ENCODE measurements at places on chromosomes 6 and 20. TPM values are rescaled to one million over a fixed set of nuclear protein-coding genes. Genes with fewer than 3 reads are reported as not detected.
A peak's percentile ranks its signal among the peaks of the same experiment; 100 is the strongest.

GRCh38 chr20:51994751-51995417 is 192.6 kb upstream of the SALL4 start:
- no peak for DNase-seq

- DNase-seq: no peak
Measured at GRCh38 chr6:160996131-160996601, 4.6 kb downstream of the MAP3K4 start.

GRCh38 chr20:60857708-60858107 is 394.4 kb upstream of the CDH4 start:
- DNase-seq: no peak

- no peak for DNase-seq
Measured at GRCh38 chr6:167706313-167707109, 120.2 kb upstream of the AFDN start.

DNA sequence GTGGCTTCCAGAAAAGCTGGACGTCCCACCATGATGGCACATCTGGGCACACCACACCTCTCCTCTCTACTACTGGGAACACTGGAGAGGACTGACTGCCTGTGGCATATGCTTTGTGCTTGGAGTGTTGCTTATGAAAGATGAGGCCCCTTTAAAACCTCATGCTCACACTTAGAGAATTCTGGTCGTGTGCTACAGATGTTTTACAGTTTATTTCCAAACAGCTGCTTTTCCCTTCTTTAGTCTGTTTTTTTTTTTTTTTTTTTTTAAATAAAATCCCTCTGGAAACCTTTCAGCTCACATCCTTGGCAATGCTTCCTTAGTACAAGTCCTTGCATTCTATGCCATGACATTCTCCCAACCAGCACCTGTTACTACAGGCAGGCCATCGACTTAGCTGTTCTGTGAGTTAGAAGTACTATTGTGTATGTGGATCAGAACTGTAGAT is 60.3 kb downstream of the BMP6 start:
- peak; percentile 10 for DNase-seq

GRCh38 chr6:31727717-31728671 is 1.1 kb downstream of the DDAH2 start:
- no peak for DNase-seq

GRCh38 chr6:113524826-113525225 is 332.3 kb upstream of the MARCKS start:
- DNase-seq: no peak

DNA sequence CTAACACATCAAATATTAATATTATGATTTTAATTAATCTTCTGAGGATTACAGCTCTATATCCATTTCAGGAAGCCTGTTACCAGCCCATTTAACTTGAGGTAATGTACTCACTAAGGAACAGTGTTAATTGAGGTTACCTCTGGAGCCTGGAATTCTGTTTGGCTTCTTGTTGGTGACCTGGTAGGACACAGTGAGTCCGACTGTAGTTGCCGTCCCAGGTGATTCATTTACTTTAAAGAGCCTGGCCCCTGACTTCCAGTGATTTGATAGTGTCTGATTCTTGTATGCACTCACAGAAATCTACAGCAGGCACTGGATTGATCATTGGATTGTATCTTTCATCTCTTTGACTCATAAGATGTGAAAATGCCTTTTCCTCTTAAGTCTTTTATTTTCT is 34.0 kb downstream of the IGF2R start:
- no peak for DNase-seq

GRCh38 chr6:101683884-101684283 is 290.4 kb downstream of the GRIK2 start:
- DNase-seq: no peak

GRCh38 chr6:84643778-84644177 is 120.6 kb downstream of the TBX18 start:
- no peak for DNase-seq

DNA sequence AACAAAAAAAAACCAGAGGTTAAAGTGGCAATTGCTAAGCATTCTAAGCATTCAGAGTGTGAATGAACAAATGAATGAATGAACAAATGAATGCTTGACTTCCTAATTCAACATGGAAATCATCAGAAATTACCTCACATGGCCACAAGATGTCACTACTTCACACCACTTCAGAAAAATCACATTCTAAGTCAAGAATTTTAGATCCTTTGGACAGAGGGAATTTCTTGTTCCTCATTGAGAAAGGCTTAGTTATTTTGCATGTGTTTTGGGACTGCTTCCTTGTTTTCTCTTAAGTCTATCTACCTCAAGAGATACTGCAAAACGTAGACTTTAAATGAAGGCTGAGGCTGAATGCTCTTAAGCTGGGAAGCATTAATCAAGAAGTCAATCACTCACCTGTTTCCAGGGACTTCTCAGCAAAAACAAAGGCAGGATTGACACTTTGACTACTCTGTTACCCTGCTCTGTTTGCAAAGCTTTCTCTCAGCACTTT is 120.2 kb downstream of the MBOAT1 start:
- no peak for DNase-seq

DNA sequence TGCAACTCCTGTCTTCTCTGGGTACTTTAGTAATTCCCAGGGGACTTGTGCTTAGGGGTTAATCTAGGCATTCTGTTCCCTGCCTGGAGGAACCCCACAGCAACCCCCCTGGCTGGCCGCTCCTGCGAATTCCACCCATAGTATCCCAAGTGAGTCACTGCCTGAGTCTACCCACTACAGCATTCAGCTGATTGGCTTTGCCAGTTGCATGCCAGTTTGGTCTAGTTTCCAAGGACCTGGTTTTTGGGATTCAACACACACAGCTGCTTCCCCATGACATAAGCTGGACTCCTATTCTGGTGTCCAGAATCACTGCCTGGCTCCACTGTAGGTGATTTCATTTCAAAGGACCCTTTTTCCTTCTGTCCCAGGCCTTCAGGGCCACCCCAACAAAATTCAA is 40.3 kb downstream of the PLCG1 start:
- no peak for DNase-seq

GRCh38 chr6:18148304-18149025 is 6.4 kb downstream of the TPMT start:
- DNase-seq: no peak

- no peak for DNase-seq
Measured at GRCh38 chr6:165826487-165827189, 163.6 kb upstream of the PDE10A start.

- DNase-seq: no peak
Measured at GRCh38 chr6:75673884-75674283, 72.2 kb downstream of the SENP6 start.

DNA sequence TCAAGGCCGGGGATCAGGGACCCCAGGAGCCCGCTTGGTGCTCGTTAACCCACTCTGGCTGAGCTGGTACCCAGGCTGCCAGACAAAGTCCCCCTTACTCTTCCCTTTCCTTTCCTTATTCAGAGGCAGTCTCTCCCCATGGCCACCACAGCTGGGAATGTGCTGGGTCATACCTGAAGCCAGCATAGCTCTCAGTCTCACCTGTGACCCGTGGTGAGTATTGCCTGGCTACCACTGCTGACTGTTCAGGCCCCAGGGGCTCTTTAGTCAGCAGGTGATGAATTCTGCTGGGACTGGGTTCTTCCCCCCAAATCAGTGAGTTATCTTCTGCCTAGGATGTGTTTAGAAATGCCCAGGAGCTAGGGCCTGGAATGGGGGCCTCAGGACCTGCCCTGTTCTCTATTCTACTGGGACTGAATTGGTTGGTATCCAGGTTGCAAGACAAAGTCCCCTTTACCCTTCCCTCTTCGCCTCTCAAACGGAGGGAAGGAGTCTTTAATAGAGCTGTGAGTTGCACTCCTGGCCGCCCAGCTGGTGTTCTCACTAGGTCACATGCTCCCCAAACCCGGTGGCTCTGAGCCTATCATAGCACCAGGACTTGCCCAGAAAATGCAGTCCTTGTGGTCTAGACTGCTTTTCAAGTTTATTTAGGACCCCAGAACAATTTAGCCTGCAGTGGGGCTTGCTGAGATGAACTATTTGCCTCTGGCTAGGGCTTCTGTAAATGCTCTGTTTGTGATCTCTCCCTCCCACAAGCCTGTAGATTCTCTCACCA is 64.6 kb downstream of the MYO6 start:
- DNase-seq: no peak

GRCh38 chr6:81172056-81172740 is 580.3 kb downstream of the TENT5A start:
- peak; percentile 30 for DNase-seq

GRCh38 chr6:155473741-155474140 is 18.1 kb upstream of the NOX3 start:
- DNase-seq: no peak

DNA sequence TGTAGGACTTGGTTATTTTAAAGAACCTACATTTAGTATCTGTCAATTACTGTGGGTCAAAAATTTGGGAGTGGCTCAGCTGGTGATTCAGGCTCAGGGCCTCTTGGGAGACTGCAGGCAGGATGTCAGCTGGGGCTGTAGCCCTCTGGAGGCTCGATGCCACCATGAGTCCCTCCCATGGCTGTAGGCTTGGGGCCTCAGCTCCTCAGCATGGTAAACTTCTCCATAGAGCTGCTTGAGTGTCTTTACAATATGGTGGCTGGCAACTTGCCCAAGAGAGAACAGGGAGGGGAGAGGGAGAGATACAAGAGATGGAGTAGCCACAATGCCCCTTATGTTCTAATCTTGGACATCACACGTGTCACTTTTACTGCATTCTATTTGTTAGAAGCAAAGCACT is 470.4 kb downstream of the CDH26 start:
- DNase-seq: no peak

GRCh38 chr20:51807720-51808250 is 5.5 kb upstream of the SALL4 start:
- no peak for DNase-seq

- DNase-seq: no peak
Measured at GRCh38 chr6:13371421-13372072, 43.2 kb upstream of the TBC1D7 start.

DNA sequence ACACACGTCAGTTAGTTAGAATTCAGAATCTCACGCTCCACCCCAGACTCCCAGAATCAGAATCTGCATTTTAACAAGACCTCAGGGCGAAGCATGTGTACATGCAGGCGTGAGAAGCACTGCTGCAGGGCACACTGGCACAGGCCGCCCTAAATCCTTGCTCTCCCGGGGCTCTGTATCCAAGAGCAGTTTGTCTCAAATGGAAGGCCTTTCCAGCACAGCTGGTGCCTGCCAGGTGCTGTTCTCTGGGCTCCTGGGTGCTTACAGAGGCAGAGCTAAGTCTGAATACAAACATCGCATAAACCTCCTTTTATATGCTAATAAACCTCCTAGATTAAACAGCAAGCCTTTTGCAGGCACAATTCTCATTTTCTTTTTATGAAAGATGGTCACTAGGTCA is 119.1 kb upstream of the CD93 start:
- DNase-seq: no peak

GRCh38 chr6:17583811-17584210 is 16.3 kb upstream of the FAM8A1 start:
- DNase-seq: no peak

Gene RAMACL
- total RNA-seq: 4.2 TPM

Gene NKX2-2
- not detected for total RNA-seq

Gene VWA7
- total RNA-seq: 1.7 TPM

Gene FAM83C
- not detected for total RNA-seq

Gene HSP90AB1
- total RNA-seq: 820 TPM

Gene CDC25B
- total RNA-seq: 35.6 TPM
